ENCODE measurements at places on chromosomes 7 and 10.

DNA sequence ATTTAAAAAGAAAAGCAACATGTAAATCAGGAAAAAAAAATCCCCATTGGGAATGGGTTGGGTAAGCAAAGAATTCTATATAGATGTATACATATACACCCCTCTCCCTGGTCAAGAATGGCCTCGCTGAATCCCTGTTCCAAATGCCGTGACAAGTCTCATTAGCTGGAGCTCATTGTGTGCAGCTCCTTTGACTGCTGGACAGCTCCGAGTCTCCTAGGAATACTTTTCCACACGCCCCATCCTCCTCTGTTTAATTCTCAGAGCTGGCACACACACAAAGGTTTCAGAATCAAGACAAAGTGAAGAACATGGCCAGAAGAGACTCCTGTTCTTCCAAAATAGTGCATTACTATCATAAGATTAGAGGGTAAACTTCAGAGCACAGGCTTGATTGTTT, 130.9 kb upstream of the MKLN1 start:
- DNase-seq: peak; percentile 25

- peak; percentile 48 for DNase-seq
These were observed 370.0 kb upstream of the IGFBP3 start for GRCh38 chr7:46291050-46291438.

DNA sequence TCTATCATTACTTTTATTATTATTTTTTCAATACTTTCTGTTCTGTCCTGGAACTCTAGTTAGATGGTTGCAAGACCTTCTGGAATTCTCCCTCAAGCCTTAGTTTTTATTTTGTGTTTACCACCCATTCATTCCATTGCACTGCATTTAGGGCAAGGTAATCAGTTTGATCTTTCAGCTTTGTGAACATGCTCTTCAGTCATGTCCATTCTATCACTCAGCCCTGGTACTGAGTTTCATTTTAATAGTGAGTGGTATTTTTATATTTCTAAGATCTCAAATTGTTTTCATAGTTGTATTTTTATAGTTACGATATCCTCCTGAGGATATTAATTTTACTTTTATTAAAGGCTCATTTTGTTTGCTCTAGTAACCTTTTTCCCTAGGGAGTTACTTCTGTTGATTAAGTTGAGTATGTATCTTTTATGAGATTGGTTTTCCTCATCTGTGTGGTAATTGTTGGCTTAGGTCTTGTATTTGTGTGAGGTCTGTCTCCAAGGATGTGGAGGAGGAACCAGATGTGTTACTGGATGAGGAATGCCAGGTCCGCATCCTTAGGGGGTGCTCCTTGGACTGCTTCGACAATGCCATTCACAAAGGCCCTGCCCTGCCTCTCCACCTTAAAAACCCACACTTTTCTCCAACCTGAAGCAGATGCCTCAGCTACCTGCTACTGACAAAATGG, 46.7 kb upstream of the RAB18 start:
- no peak for DNase-seq

GRCh38 chr10:27637601-27638000, 108.0 kb downstream of the MKX start:
- DNase-seq: peak; percentile 10

DNA sequence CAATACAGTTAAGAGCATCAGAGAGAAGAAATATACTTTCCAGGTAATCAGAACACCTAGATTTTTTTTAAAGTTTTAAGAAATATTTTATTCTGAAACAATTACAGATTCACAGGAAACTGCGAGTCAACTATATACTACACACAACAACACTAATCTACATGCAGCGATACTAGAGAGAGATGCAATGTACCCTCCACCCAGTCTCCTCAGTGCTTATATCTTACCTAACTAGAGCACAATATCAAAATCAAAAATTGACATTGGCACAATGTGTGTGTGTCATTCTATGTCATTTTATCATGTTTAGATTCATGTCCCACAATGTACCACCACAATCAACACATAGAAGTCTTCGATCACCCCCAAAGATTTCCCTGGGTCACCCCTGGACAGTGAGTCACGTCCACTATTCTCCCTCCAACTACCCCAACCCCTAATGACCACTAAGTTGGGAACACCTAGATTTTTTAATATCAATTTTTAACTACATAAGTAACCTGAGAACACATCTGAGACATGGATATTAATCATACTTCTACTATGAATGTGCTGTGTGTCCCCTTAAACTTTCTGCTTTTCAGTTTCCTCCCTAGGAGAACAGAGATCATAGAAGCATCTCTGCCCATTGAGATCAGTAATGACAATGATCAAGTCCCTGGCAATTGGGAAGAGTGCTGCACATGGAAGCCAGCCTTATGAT, 86.5 kb downstream of the GSAP start:
- no peak for DNase-seq

- DNase-seq: no peak
These were observed 25.3 kb downstream of the PFKFB3 start for GRCh38 chr10:6228010-6228511.

DNA sequence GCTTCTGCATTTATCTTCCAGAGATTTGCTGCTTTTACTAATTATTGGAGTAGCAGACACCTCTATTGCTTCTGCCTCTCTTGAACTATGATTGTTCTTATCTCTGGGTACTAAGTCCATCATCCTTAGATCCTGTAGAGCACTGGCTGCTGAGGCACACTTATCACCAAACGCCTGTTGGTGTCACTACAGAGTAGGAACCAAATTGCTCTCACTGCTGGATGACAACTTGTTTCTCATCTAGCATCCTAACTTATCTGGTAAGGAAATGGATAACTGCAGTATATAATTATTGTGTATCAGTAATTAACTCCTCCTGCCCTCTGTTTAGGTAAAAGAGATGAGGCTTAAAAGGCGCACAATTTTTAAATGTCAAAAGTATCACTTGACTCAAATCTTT, 1059.4 kb downstream of the NRG3 start:
- DNase-seq: peak; percentile 11

DNA sequence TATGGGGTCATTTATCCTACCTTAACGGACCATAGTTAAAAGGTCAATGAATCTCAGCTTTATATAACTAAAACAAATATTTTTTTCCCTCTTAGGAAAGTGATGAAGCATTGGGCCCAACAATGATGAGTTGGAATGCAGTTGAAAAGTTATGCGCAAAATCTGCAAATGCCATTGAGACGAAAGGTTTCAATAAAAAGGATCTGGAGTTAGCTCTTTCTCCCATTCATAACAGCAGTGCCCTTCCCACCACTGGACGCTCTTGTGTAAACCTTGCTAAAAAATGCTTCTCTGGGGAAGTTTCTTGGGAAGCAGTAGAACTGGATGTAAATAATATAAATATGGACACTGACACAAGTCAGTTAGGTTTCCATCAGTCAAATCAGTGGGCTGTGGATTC, 14.7 kb downstream of the MASTL start:
- no peak for DNase-seq

GRCh38 chr7:17436126-17436525, 137.7 kb downstream of the AHR start:
- DNase-seq: no peak

DNA sequence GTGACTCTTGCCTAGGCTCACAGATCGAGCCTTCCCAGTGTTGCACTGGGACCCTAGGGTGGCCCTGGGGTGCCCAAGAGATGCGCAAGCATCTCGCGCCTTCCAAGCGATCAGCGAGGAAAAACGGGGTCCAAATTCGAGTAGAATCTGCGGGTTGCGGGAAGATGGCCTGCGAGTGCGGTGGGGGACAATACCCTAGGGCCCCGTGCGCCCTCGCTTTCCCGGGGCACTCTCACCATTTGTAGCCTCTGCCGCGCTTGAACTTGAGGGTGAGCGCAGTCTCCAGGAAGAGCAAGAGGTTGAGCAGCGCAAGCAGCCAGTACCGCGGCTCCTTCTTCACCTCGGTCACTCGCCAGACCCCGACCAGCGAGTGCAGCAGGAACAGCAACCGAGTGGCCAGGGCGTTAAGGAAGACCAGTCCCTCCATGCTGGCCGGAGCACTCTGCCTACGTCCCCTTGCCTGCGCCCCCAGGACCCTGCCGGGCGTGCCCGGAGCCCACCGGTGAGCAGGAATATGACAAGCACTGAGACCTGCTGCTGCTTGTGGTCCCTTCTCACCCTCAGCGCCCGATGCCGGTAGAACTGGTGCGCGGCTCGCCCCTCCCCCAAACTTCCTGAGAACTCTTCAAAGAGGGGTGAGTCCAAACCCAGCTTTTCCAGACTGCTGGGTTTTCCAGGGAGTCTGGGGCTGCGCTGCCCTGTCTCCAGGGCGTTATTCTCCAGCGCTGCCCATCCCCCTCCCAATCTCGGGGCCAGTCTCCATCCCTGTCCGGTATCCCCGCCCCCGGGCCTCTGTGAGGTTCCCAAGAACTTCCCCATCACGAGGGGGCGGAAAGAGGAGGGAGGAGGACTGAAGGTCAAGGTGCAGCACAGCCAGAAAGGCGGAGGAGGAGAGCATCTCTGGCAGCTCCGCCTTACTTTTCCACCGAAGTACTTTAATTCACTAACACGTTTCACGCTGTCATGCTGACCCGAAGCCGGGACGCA, at the start of gene TMEM26:
TMEM26 (minus strand) TSS at position 727 of the 987 bp plus-strand sequence; CDS start at position 427, 300 bp downstream.
- peak; percentile 80 for DNase-seq

DNA sequence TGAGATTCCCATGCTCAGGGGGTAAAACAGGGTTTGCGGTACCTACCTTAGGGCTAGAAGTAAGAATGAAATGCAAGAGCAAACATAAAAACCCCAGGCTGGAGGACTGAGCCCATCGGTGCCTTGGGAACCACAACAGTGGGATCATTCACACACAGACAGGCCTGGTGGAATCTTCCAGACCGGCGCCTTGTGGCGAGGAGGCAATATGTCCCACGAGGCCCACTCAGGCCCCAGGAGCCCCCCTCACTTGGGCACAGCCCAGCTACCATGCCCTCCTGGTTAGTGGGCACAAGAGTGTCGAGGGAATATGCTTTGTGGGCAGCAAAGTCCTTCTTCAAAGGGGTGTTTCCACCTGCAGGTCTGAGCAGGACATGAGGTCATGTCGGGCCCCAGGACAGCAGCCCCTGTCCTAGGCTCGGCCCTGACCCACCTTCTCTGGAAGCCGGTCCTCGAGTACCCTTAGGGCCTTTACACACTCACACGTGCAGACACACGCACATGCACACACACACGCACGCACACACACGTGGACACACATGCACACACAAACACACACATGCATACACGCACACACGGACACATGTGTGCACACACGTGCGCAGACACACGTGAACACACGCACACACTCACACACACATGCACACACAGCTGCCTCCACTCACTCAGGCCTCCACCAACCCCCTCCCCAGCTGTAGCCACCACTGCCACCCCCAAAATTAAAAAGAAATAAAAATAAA, 51.5 kb upstream of the MYL10 start:
- no peak for DNase-seq

- DNase-seq: no peak
These were observed 48.6 kb upstream of the DLG5 start for GRCh38 chr10:77975086-77975666.

- no peak for DNase-seq
These were observed 94.9 kb downstream of the NPSR1 start for GRCh38 chr7:34752929-34753328.

- peak; percentile 30 for DNase-seq
These were observed 17.0 kb downstream of the FAM131B start for GRCh38 chr7:143345428-143345900.

DNA sequence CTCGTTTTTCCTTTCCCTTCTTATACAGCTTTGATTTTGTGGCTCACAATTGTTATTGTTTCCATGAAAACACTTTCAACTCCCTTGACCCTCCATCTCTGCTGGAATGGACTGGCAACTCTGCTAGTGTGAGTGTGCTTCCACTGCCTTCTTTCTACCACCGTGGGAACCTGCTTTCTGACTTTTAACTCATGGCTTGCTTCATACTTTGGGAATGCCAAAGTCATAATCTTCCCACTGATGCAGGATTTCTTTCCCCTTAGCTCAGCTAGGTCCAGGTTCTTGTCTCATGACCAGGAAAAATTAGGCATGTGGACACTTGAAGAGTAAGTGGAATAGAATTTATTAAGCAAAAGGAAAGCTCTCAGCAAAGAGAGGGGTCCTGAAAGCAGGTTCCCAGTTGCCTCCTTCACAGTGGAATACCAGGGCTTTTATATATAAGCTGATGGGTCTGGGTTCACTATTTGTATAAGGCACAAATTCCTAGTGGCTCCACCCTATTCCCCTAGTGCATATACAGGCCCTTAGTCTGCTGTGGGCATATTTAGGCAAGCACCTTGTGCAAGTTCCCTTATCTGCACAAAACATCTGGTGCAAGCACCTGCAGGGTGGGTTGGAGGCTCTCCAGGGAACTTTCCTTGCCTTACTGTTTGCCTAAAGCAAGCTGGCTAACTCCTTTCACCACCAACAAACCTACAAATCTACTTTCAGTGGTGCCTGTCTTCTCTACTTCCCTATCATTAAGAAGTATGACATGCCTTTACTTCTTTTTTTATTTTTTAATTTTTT, 119.5 kb downstream of the CFAP58 start:
- DNase-seq: no peak

DNA sequence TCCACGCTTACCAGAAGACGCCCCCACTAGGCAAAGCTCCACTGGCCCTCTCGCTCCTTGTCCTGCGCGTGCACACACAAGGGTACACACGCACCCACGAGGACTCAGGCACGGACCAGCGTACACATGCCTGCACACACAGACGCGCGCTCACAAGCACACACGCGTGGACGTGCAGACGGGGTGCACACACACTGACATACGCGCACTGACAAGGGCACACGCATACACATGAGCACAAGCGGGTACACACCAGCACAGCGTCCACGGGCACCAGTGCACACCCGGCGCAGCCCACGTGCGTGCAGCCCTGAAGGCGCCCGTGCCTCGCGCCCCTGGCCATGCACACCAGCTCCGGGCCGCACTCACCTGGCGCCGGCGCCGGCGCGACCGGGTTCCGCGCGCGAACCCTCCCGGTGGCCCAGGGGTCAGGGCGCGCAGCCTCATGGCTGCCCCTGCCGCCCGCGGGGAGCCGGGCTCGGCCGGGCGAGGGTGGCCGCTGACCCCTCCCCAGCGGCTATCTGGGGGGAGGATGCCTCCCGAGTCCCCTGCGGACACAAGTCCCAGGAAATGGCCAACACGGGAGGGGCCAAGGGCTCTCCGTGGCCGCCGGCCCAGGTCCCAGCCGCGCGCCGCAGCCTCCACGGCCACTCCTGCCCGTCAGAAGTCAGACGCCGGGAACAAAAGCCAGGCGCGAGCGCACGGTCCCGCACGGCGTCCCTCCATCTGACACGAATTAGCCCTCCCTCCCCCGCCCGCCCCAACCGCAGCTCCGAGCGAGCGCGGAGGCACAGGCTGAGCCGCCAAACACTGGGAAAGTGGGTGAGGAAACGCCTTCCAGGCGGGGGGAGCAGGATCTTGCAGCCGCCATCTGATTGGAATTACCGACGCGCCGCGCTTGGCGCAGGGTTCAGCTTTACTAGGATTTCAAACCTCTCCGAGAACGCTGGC, 45.0 kb downstream of the TNS3 start:
- DNase-seq: peak; percentile 81

DNA sequence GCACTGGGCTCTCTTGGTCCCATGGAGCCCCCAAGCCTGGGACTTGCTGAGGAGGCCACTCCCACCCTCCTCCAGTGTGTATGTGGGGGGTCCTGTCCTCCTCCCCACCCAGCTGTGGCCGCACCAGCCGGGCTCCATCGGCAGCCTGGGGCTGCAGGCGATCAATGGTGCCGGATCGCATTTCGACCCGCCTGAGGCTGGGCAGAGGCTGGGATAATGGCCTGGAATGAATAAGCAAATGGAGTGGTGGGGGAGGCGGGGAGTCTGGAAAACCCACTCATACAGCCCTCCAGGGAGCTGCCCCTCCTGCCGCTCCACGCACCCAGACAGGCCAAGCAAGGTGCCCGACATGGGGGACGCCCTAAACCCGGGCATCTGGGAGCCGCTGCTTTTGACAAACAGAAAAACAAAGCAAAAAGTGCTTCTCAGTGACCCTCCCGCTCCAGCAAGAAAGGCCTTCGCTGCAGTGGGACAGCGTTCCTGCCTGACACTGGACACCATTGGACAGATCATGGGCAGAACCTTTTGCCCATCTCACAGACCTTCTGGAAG, 160.5 kb downstream of the NRF1 start:
- DNase-seq: no peak
